ENCODE measurements at places on chromosomes 5 and 9.

DNA sequence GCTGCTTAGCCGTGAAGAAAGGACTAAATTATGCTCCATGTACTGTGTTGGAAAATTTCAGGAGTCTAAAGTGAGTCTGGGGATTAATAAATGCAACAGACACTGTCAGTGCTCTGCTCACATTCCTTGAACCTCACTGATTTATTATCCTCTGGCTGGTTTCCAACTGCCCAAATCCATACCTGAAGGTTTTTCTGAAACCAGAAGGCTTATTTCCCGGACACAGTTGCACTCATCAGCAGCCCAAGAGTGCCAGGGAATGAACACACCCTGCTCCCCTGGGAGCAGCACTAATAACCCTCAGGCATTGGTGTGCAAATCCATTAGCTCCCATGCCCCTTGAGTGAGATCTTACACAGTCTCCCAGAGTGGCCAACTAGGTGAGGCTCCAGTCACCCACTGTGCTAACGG lies 38.7 kb downstream of the F2R start:
- no peak for DNase-seq

- no peak for DNase-seq
Measured at GRCh38 chr9:95283673-95284072, 33.8 kb downstream of the FANCC start.

GRCh38 chr5:153153086-153153485 lies 337.4 kb upstream of the GRIA1 start:
- DNase-seq = no peak

- DNase-seq = no peak
Measured at GRCh38 chr5:180620014-180620413, 28.7 kb upstream of the SCGB3A1 start.
